CD4-positive, alpha-beta T cell treated with Interferon gamma for 1 hour (primary cell): ENCODE measurements at places on chromosomes 12 and 14.

DNA sequence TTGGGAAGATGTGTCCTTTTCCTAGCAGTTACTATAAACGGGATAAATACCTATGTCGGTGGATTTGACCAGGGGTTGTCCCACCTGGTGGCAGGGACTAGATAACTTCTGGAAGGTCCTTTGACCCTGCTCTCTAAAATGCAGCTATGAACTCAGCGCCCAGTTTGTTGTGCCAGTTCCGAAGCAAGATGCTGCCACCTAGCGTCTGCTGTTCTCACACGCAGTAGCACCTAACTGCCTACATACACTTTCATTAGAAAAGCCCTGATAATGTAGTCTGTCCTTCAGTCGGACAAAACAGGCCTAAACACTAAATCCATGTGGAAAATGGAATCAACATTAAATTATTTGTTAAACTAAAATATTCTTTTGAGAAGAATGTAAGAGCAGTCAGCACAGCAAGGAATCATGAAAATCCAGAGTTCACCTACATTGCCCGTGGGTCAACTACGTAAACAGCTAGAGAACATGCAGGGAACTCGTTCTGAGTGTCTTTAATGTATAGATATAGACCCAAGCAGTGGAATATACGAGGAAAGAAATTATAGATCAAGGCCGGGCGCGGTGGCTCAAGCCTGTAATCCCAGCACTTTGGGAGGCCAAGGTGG is 51.1 kb upstream of the CRACR2A start:
- DNase-seq: peak; percentile 66

DNA sequence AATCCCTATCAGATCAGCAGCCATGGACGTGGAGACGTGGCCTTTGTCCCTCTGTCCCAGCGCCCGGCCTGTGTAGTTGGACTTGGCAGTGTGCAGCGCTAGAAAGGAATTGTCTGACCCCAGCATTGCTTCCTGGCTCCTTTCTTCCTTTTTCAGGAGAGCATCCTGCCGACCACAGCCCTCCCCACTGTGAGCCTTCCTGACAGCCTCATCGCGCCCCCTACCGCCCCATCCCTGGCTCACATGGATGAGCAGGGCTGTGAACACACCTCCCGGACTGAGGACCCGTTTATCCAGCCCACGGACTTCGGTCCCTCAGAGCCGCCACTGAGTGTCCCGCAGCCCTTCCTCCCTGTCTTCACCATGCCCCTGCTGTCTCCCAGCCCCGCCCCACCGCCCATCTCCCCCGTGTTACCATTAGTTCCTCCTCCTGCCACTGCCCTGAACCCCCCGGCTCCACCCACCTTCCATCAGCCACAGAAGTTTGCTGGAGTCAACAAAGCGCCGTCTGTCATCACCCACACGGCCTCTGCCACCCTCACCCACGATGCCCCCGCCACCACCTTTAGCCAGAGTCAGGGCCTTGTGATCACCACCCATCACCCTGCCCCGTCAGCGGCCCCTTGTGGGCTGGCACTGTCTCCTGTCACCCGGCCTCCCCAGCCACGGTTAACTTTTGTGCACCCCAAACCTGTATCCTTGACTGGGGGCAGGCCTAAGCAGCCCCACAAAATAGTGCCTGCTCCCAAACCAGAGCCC is 40.6 kb downstream of the IL31 start:
- DNase-seq: no peak

- no peak for DNase-seq
Observed at GRCh38 chr14:101560534-101561113, 671 bp upstream of the DIO3 start.

DNA sequence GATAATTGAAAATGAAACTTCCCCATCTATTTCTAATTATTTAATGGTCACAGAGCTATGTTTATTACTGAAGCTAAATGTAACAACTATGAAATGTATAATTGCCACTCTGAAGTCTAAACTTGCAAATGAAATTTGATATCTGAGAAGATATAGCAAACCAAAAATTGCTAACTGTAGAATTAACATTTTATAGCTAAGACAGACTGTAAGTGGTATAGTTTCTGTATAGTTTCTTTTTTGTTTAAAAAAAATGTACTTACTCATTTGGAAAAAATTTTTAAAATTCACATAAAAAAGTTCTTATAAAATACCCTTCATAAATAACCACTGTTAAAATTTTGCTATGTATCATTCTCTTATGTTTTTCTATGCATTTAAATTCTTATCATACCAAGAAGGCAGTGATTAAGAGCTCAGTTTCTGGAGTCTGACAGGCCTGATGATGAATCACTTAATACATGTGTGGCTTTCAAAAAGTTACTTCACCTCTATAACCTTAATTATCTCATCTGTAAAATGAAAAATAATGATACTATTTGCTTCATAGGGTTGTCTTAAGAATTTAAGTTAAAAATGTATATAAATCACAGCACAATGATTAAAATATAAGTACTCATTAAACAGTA is 214.7 kb upstream of the GARIN2 start:
- DNase-seq: no peak

GRCh38 chr12:30796313-30796780 is 41.6 kb upstream of the CAPRIN2 start:
- DNase-seq: no peak

- DNase-seq: no peak
Observed at GRCh38 chr12:106446419-106447092, 89.0 kb downstream of the POLR3B start.

DNA sequence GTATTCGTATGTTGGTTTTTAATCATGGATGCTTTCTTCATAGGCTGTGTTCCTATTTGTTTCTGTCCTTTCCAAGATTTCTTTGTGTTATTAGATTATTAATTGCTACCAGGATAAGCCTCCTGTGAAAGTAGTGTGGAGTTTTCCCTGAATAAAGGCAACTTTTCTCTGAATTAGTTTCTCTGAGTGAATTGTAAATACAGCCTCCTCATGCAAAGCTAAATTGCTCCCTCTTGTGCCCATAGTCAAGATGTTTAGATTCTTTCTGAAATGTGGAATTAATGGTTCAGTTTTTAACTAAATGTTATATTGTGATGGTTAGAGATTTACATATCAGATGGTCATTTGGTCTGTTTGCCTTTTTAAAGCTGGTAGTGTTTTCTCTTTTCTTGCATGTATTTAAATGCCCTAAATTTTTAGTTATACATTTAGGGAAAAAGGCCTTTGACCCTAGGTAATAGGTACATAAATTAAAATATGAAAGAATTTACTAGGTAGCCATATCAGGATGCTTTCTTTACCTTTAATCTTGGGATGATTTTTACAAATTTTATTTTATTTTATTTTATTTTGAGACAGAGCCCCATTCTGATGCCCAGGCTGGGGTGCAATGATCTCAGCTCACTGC is 8.9 kb downstream of the APAF1 start:
- DNase-seq: no peak

- DNase-seq: no peak
Observed at GRCh38 chr12:116881877-116882507, 751 bp upstream of the HRK start.

DNA sequence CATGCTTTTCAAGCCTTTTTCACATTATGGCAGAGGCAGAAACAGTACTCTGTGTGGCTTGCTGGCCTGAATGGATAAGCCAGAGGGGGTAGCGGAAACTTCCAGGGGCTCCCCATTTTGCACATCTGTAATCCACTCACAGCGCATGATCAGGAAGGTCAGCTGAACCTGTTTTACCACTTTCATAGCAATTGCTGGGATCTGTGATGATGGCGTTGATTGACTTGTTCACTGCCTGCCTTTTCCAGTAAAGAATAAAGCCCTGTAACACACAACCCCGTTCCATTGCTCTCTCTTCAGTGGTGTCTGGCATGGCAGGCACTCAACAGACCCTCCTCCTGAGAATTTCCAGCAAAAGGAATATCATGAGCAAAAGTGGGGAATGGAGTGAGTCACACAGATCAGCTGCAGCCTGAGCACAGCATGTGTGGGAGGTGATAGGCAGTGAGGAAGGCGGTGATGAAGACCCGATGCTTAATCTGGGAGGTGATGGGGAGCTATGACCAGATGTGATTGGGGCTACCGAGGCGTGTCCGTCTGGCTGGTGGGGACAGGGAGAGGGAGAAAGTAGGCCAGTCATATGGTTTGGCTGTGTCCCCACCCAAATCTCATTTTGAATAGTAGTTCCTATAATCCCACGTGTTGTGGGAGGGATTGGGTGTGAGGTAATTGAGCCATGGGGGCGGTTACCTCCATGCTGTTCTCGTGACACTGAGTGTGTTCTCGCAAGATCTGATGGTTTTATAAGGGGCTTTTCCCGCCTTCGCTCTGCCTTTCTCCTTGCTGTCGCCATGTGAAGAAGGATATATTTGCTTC is 44.7 kb upstream of the CHST11 start:
- no peak for DNase-seq

DNA sequence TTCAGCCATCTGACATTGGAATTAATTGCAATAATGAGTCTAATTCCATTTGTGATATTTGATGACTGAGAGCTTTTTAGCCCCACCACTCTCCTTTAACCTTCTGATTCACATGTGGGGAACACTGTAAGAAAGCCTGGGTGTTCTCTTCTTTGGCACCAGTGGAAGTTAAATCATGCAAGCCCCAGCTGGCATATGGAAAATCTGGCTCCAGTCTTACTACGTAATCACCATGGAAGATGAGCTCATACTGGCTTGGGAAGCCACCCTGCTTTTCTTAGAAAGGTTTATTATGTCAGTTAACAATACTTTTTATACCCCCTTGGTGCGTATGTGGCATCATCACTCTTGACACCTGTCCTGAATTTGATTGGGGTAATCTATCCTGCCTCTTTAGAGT is 479.3 kb downstream of the SLC16A7 start:
- no peak for DNase-seq

- no peak for DNase-seq
Observed at GRCh38 chr12:123808167-123808566, 46.1 kb downstream of the DNAH10 start.

- DNase-seq: no peak
Observed at GRCh38 chr14:63547798-63548335, 4.7 kb upstream of the PPP2R5E start.

GRCh38 chr14:35229084-35229791 is 62.9 kb upstream of the PSMA6 start:
- no peak for DNase-seq

DNA sequence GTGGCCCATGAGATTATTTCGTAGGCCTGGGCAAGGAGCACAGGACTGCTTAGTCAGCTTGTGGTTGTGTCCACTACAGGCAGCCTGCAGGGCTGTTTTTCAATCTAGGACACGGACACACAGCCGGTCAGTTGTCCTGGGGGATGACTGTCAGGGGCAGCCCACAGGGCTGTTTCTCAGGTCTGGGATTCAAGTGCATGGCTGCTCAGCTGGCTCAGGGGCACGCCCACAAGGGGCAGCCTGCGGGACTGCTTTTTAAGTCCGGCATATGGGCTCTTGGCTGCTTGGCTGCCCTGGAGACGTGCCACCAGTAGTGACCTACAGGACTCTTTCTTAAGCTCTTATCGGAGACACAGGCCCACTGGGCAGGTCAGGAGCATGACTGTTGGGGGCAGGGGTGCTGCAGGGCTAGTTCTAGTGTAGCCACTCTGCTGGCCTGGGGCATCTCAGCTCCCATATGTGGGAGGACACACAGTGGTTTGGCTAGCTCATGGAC is 26.6 kb upstream of the GTF2A1 start:
- no peak for DNase-seq

- DNase-seq: no peak
Observed at GRCh38 chr14:75577090-75577489, 1.3 kb upstream of the FLVCR2 start.

GRCh38 chr12:57027011-57027804 is 10.9 kb upstream of the TAC3 start:
- no peak for DNase-seq

- no peak for DNase-seq
Observed at GRCh38 chr12:108842361-108842760, 15.0 kb downstream of the SSH1 start.

DNA sequence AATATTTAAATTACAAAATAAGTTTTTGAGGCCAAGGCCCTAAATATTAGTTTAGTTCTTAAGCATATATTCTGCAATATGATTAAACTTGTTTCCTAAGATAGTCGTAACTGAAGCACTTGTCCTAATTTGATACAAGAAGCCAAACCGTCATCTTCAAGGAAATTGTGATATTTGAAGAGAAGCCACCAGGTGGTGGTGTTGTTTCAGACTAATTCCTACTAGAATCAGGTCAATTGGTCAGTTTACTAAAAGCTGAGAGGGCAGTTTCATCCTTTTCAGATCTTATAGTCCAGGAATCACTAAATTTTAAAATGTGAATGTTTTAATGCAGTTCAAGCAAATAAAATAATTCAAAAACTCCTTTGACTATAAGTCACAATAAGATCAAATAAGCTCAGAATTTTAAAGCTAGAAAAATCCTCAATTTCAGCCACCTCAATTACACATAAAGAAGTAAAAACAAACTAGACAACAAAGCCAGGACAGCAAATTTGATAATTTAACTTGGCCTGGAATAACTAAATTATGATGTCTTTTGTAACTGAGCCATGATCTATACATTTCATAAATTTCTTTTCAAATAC is 7.1 kb upstream of the ARL1 start:
- no peak for DNase-seq

GRCh38 chr14:105294142-105294597 is 6.6 kb downstream of the BRF1 start:
- DNase-seq: peak; percentile 83

GRCh38 chr14:76274324-76274723 is 101.6 kb upstream of the ESRRB start:
- DNase-seq: no peak

GRCh38 chr12:10126413-10126812 is 3.6 kb downstream of the CLEC7A start:
- DNase-seq: no peak

DNA sequence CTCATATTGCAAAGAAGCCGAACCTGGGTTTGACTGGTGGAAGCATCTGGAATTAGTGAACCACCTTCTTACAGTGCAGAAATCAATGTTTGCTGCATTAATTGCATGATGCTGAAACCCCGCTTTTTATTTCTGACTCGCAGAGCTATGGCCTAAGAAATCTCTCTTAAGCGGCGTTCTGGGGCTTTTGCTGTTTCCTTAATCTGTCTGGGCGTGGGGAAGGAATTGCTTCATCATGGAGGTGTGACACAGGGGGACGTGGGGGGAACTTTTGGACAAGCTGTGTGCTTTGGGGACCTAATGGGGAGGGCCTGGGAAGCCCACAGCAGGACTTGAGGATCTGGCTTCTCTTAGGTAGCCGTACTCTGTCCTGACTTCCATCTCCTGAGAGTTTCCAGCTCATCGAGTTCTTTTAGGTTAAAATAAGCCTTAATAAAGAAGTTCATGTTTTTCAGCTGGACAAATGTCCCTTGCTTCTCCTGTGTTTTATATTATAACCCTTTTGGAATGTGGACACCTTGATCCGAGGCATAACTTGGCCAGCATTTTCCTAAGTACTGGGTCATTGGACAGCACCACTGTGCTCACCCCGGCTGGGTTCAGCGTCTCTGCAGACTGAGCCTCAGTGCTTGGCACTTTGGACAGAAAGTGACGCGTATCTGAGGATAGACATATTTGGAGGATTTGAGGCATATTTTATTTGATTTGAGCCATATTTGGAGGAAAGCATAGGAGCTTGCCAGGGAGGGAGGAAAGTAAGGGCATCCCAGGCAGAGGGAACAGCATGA is 192.1 kb upstream of the MYL2 start:
- DNase-seq: no peak
